H1 (cell line): ENCODE measurements at places on chromosomes 5 and 9. TPM values are rescaled to one million over a fixed set of nuclear protein-coding genes. Genes with fewer than 3 reads are reported as not detected.
A peak's percentile ranks its signal among the peaks of the same experiment; 100 is the strongest.

DNA sequence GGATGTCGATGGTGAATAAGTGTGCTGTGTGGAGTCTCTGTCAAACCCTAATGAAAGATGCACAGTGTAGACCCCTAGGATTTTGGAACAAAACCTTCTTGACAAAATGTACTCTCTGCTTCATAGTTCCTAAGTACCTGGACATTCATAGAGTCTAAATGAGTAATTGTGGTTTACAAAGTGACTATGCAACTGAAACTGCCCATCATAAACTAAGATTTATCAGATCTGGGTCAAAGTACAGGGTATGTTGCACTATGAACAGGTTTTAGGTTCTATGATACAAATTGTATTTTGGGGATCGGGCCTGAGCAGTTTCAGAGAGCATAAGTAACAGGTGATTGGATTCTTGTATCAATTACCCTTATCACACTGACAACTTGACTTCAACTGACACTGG lies 79.4 kb downstream of the LURAP1L start:
- H3K36me3 ChIP-seq, result no peaks in the 10 kb centered on the region
- H3K27ac ChIP-seq, result no peak overlapping the region
- DNase-seq, result no peak
- no peaks in the 10 kb centered on the region for H3K27me3 ChIP-seq
- H3K4me1 ChIP-seq, result no peaks in the 10 kb centered on the region

DNA sequence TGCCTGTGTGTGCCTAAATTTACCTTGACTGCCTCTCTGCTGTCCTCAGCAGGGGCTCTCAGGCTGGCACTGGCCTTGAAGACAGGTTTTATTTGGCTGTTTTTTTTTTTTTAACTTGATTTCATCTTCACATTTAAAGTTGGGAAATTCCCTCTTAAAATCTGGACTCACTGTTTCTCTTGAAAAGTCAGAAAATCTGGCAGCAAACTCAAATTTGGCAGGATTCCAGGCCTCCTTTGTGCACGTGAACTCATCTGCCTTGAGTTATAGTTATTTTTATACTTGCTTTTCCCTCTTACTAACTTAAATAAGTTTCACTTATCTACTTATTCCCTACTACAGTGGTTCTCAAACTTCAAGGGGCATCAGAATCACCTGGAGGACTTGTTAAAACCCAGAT lies 118.4 kb upstream of the MAP3K1 start:
- H3K36me3 ChIP-seq, result no peaks in the 10 kb centered on the region
- no peak overlapping the region for H3K27ac ChIP-seq
- no peaks in the 10 kb centered on the region for H3K27me3 ChIP-seq
- DNase-seq, result no peak
- H3K4me1 ChIP-seq, result peaks cover 11% of the 10 kb centered on the region

- H3K27ac ChIP-seq, result peak overlapping the region; percentile 81; the same call in 1 of the 2 replicates
- no peaks in the 10 kb centered on the region; the same call in 1 of the 2 replicates for H3K27me3 ChIP-seq
- H3K36me3 ChIP-seq, result no peaks in the 10 kb centered on the region
- no peak for DNase-seq
- H3K4me3 ChIP-seq, result peak overlapping the region; percentile 79
Measured at GRCh38 chr5:62306323-62306895, 403 bp downstream of the KIF2A start.

DNA sequence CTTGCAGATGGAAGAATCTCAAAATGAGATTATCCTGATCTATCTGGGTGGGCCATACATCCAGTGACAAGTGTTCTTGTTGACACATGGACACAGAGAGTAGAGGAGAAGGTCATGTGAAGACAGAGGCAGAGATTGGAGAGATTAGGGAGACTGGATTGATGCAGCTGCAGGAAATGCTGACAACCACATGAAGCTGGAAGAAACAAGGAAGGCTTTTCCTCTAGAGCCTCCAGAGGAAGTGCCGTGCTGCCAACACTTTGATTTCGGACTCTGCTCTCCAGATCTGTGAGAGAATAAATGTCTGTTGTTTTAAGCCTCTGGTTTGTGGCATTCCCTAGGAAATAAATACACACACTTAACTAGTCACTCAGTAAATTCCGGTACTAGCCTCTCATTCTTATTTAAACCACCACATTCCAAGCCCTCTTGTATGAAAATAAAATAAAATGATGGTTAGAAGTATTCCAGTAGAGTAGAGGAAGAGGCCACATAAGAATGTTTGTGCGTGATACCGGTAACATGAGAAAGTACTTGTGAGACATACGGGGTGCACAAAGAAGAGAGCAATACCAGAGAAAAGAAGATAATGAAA lies 110.9 kb upstream of the DMAC1 start:
- H3K27me3 ChIP-seq, result no peaks in the 10 kb centered on the region
- DNase-seq, result no peak
- no peaks in the 10 kb centered on the region for H3K4me1 ChIP-seq
- H3K36me3 ChIP-seq, result no peaks in the 10 kb centered on the region

GRCh38 chr9:97714435-97714834 lies 17.3 kb upstream of the XPA start:
- no peaks in the 10 kb centered on the region for H3K27me3 ChIP-seq
- H3K27ac ChIP-seq, result no peak overlapping the region
- H3K36me3 ChIP-seq, result no peaks in the 10 kb centered on the region
- DNase-seq, result no peak
- no peak overlapping the region for H3K4me3 ChIP-seq
- peaks cover 2% of the 10 kb centered on the region; the same call in 1 of the 2 replicates for H3K4me1 ChIP-seq

GRCh38 chr9:116450378-116451139 lies 236.5 kb upstream of the TRIM32 start:
- no peak overlapping the region for H3K4me3 ChIP-seq
- H3K27me3 ChIP-seq, result no peaks in the 10 kb centered on the region
- H3K4me1 ChIP-seq, result no peaks in the 10 kb centered on the region
- no peak for DNase-seq
- H3K27ac ChIP-seq, result no peak overlapping the region

- no peaks in the 10 kb centered on the region; the same call in 1 of the 2 replicates for H3K4me1 ChIP-seq
- peaks cover 55% of the 10 kb centered on the region for H3K27me3 ChIP-seq
- peak within 1 kb of the TSS; percentile 40 for H3K4me3 ChIP-seq
- H3K36me3 ChIP-seq, result no peaks in the 10 kb centered on the region
Measured at GRCh38 chr5:6448622-6449464, at the start of gene UBE2QL1. Gene UBE2QL1, plus strand, starts transcription at chr5:6448859. Its CDS starts 35 bp downstream, at chr5:6448894.

DNA sequence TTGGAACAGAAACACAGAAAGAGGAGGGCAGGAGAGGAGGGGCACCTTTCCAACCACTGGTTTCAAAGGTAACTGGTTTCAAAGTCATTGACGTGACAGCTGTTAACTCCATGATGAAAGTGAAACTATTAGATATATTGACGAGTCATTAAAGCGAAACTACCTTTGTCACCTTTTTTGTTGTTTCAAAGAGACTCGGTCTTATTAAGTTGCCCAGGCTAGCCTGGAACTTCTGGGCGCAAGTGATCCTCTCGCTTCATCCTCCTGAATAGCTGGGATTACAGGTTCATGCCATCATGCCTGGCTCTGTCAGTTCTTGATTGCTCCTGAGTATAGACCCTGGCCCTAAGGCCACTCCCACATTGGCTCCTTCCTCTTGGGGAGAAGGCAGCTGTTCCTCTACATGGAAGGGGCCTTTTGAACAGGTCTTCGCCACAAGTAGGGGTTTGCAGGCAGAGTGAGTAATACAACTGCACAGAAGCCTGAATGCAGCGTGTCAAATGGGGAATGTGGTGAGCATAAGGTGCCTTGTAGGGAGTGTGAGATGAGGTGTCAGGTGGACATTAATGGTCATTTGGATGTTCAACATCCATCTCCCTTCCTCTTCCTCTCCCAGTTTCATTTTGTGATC lies 3.4 kb upstream of the F12 start:
- no peaks in the 10 kb centered on the region; the same call in 1 of the 2 replicates for H3K4me1 ChIP-seq
- no peak overlapping the region for H3K4me3 ChIP-seq
- DNase-seq, result no peak
- no peak overlapping the region for H3K27ac ChIP-seq

GRCh38 chr9:29769019-29769418 lies 2195.7 kb upstream of the C9orf72 start:
- H3K36me3 ChIP-seq, result no peaks in the 10 kb centered on the region
- H3K27ac ChIP-seq, result no peak overlapping the region
- DNase-seq, result no peak
- H3K4me1 ChIP-seq, result no peaks in the 10 kb centered on the region

- H3K4me3 ChIP-seq, result no peak overlapping the region
- no peak overlapping the region for H3K27ac ChIP-seq
- H3K27me3 ChIP-seq, result no peaks in the 10 kb centered on the region
- no peaks in the 10 kb centered on the region for H3K4me1 ChIP-seq
- DNase-seq, result no peak
- H3K36me3 ChIP-seq, result no peaks in the 10 kb centered on the region
Measured at GRCh38 chr5:154301726-154302125, 111.2 kb downstream of the GALNT10 start.

- no peak overlapping the region for H3K27ac ChIP-seq
- no peak overlapping the region for H3K4me3 ChIP-seq
- H3K4me1 ChIP-seq, result no peaks in the 10 kb centered on the region
- no peak for DNase-seq
Measured at GRCh38 chr9:16345902-16346301, 524.6 kb downstream of the BNC2 start.

- no peaks in the 10 kb centered on the region; the same call in 1 of the 2 replicates for H3K36me3 ChIP-seq
- no peak overlapping the region for H3K4me3 ChIP-seq
- no peaks in the 10 kb centered on the region for H3K4me1 ChIP-seq
- DNase-seq, result no peak
- no peaks in the 10 kb centered on the region for H3K27me3 ChIP-seq
Measured at GRCh38 chr9:92704528-92704927, 34.6 kb upstream of the IPPK start.

- no peak for DNase-seq
- no peaks in the 10 kb centered on the region for H3K36me3 ChIP-seq
- no peak overlapping the region for H3K27ac ChIP-seq
- H3K4me3 ChIP-seq, result no peak overlapping the region
Measured at GRCh38 chr9:135184181-135185053, 96.9 kb downstream of the OLFM1 start.

- DNase-seq, result no peak
- H3K27me3 ChIP-seq, result no peaks in the 10 kb centered on the region
- no peak overlapping the region for H3K4me3 ChIP-seq
- H3K27ac ChIP-seq, result no peak overlapping the region
- no peaks in the 10 kb centered on the region for H3K36me3 ChIP-seq
Measured at GRCh38 chr9:16683326-16683725, 187.1 kb downstream of the BNC2 start.

- no peak for DNase-seq
- H3K27me3 ChIP-seq, result no peaks in the 10 kb centered on the region
- no peaks in the 10 kb centered on the region for H3K36me3 ChIP-seq
- no peak overlapping the region for H3K27ac ChIP-seq
- H3K4me1 ChIP-seq, result no peaks in the 10 kb centered on the region
Measured at GRCh38 chr9:105039175-105039799, 111.3 kb upstream of the ABCA1 start.

DNA sequence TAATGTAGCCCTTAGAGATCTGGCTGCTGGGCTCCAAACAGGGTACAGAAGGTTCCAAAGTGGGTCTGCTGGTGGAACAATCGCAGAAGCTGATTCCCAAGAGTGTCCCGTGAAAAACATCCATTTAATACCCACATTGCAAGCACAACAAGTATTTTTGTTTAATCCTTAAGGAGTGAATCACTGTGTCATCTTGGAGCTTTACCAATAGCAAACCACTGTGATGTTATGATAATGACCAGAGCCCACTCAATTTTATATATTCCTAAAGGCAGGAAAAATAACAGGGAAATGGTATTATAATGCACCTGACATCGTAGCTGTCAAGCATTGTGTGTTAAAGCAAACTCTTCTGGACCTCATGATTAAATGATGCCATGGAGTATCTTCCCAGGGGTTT lies 291.9 kb downstream of the FBXL7 start:
- H3K4me1 ChIP-seq, result peaks cover 8% of the 10 kb centered on the region
- H3K27ac ChIP-seq, result no peak overlapping the region
- no peak for DNase-seq
- H3K36me3 ChIP-seq, result no peaks in the 10 kb centered on the region
- H3K27me3 ChIP-seq, result no peaks in the 10 kb centered on the region
- H3K4me3 ChIP-seq, result no peak overlapping the region

DNA sequence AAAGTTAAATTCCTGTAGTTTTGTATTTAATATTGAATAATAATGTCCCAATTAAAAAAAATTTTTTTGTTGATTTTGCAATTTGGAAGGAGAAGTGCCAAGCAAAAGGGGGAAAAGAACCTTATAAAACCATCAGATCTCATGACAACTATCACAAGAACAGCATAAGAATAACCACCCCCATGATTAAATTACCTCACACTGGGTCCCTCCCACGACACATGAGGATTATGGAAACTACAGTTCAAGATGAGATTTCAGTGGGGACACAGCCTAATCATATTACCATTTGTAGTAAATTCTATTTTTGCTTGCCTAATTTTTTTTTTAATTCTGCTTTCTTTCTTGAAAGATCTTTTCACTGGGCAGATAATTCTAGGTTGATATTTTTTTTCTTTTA lies 33.4 kb upstream of the FCHO2 start:
- H3K27me3 ChIP-seq, result no peaks in the 10 kb centered on the region
- no peaks in the 10 kb centered on the region for H3K4me1 ChIP-seq
- 0 out of 2 replicates have a peak, but pooled peaks cover 3% of the 10 kb centered on the region for H3K36me3 ChIP-seq
- H3K27ac ChIP-seq, result no peak overlapping the region
- DNase-seq, result no peak

- no peaks in the 10 kb centered on the region for H3K27me3 ChIP-seq
- H3K4me1 ChIP-seq, result no peaks in the 10 kb centered on the region
- H3K4me3 ChIP-seq, result no peak overlapping the region
- no peaks in the 10 kb centered on the region for H3K36me3 ChIP-seq
- DNase-seq, result peak; percentile 13
- H3K27ac ChIP-seq, result no peak overlapping the region
Measured at GRCh38 chr5:179123491-179124272, 63.5 kb downstream of the ZNF354C start.

DBH gene
- 0.29 TPM in 1 of 2 replicates, not detected in the other for total RNA-seq

PLPPR1 gene
- total RNA-seq, result 1.2 and 1.4 TPM in 2 replicates

S1PR3 gene
- 6.4 and 7.2 TPM in 2 replicates for total RNA-seq

TENT4A gene
- total RNA-seq, result 22.4 and 25.1 TPM in 2 replicates

LCN9 gene
- total RNA-seq, result 3.1 and 3.7 TPM in 2 replicates

GPRIN1 gene
- 12.0 and 12.8 TPM in 2 replicates for total RNA-seq

TAF11L9 gene
- total RNA-seq, result not detected in 2 replicates

GABRA6 gene
- total RNA-seq, result not detected in 2 replicates

SPEF2 gene
- total RNA-seq, result 0.73 and 1.3 TPM in 2 replicates

PIGO gene
- 20.3 and 20.5 TPM in 2 replicates for total RNA-seq

CD14 gene
- 0.48 TPM in 1 of 2 replicates, not detected in the other for total RNA-seq

MSMP gene
- total RNA-seq, result not detected in 2 replicates

FAM151B gene
- 0.71 and 1.1 TPM in 2 replicates for total RNA-seq

CYLC2 gene
- not detected in 2 replicates for total RNA-seq

CAMK4 gene
- total RNA-seq, result 6.3 and 8.3 TPM in 2 replicates

TTC23L gene
- 1.2 and 2.4 TPM in 2 replicates for total RNA-seq

ARID3C gene
- not detected in 2 replicates for total RNA-seq
